ENCODE measurements at places on chromosomes 2 and 18.

DNA sequence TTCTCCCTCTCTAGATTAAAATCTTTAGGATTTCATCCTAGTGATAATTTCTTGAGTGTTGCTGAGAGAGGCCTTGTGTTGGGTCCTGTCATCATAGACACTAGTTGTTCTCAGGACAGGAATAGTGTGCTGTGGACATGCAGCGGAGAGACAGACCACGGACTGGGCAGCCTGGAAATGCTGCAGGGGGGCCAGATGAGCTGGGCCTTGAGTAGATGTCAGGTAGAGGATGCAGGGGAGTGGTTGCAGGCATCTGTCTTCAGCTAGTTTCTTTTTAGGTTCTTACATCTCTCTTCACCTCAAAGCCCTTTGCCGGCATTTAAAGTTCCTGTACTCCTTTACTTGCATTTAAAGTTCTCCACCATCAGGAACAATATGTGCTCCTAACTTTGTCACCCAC, 42.8 kb downstream of the SP110 start:
- DNase-seq = no peak

DNA sequence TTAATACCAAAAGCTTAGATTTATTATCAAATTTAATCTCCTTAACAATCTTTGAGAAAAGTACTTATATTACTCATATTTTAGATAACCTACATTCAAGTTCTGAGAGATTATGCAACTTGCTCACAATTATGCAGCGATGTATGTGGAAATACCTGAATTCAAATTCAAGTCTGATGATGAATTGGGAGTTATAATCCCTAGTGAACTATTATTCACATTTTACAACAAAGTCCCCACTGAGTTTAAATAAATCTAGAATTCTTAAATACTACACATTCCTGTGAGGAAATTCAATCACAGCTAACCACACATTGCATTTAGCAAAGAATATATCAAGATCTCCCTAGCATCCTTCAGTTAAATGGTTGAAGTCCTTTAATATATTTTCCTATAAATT, 278.4 kb downstream of the NOL4 start:
- DNase-seq = no peak

DNA sequence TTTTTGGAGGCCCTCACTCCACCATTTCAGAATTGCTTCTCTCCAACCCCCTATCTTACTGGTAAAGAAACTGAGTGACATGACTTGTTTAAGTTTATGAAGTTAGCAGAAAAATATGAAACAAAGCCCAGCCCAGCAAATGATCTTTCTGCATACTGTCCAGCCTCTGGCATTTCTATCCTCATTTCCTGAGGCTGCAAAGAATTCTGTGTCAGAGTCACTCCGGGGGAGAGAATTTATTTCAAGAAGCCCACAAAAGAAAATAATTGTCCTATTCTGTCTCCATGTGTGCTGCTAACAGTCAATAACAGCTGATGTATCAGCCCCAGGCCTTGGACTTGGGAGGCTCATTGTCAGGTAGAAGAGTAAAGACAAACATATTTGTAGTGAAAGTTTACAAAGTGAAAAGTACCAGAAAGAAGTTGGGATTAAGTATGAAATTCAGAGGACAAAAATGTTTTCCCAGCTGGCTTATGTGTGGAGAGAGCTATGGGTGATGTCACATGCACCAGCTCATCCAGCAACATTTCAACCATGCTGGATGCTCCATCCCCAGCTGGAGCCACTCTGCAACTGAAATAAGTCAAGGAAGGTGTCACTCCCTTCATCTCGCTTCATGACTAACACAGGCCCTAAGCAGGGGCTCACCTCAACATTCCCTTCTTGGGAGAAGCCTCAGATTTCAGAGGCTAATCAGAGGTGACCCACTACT, 42.3 kb downstream of the TRABD2A start:
- DNase-seq = no peak

- DNase-seq = no peak
These were observed 67.8 kb downstream of the QPCT start for GRCh38 chr2:37412231-37412630.

DNA sequence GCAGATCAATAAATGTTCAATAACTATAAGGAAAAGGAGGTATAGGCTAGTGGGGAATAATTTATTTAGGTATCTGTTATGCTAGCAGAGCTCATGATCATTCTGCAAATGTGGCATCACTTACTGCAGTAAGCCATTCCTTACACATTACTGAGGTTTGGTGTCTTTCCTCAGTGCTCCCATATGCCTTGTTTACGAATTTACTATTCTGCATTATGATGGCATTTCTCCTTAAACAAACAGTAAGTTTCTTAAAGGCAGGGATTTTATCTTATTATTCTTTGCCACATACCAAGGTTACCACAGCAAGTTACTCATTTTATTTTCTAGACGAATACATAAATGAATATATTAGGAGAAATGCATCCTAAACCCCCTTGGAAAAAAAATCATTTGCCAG, 88.4 kb downstream of the DSEL start:
- no peak for DNase-seq

DNA sequence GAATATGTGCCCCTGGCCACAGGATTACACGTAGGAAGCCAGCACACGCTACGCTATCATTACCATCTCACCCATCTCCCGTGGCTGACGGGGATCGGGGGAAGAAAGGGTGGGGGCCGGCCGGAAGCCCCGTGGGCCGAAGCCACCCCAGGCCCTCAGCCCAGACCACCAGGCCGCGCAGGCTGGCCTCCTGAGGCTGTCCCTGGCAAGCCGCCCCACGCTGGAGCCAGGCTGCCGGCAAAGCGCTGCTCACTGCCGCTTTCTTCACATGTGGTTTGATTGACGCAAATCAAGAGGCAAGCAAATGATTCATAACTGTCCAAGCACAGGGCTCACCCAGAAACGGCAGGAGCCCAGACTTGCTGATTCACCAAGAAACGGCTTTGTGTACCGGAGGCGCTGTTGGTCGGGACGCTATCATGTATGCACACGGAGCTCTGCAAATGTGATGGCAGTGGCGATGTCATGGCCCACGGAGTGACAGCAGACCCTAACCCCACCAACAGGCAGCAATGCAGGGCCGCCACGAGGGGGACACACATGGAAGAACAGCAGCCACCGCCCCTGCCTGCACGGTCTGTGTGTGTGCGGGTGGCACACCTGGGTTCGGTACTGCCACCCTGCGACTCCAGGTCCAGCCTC, 125.7 kb downstream of the HDAC4 start:
- DNase-seq = peak; percentile 83

DNA sequence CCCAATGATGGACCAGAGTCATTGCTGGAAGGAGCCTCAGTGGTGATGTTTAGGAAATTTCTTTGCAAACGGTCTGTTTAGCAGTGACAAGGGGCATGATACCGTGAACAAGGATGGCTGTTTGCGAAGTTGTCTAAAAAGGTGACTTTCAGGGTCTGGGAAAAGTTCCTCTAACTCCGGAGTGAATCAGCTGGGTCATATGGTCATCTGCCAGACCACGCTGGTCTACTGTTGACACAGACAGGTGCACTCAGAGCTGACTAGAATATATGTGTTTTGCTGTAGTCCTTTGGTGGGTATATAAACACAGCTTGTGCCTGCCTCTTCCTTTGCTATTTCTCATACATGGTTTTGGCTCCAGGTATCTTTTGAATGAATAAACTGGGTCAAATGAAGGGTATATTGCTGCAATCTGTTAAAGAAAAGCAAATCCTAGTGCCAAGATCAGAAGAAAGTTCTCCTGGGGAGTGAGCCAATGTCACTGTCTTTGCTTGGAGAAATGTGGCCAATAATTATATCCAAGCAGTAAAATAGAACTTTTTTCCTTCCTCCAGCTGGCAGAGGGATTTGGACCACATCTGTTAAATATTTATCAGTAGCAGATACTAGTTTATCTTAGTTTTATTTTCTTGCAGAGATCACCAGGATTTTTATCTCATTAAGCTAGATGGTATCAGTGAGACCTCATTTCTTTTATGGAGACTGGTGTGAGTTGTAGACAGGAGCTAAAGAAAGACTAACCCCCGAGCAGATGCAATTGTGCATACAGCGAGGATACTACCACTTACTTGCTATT, 286.0 kb downstream of the TRIB2 start:
- no peak for DNase-seq

DNA sequence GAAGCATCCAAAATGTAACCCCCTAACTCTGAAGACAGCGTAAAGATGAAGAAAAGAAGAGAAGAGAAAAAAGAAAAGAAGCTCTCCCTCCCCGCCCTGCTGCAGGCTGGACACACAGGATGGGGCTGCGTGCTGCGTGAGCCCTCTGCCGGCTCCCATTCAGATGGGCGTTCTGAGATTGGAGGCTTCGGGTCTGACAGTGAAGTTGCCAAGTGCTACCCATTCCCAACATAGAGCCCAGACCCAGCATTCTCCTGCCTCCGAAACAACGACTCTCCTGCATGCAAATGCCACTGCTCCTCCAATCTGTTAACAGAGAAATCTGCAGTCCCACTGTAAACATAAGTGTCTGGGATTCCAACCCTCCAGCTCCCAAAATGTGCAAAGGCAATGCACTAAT, 234.9 kb downstream of the BCL11A start:
- no peak for DNase-seq

DNA sequence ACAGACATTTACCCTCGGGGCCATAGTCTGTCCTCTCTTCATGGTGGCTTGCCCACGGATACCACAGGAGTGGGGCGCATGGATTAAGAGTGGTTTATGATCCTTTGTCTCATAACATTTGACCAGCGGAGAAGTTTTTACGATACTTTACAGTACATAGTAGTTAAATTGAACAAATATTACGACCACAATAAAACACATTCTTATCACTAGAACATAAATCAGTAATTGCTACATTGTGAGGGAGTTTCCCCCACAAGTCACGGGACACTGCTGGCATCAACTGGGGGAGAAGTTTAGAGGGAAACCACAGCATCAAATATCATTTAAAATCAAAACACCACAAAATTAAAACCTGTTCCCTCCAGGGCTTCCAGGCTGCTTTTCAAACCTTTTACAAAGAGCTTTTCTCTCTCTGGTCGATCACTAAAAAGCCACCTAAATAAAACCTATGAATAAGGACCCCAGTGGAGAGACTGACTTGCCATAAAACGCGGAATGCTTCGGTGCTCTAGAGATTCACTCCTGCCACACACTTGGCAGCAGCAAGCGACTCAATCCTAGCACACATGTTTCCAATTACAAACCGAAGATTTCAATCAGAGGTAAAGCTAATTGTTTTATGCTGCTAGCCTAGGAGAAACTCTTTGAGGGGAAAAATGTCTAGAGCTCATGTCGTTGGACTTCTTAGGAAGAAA, 173.7 kb upstream of the HNRNPA3 start:
- no peak for DNase-seq

- DNase-seq = no peak
These were observed 1334.0 kb upstream of the NRXN1 start for GRCh38 chr2:52365946-52366345.

GRCh38 chr2:9971105-9971818, 19.8 kb downstream of the GRHL1 start:
- DNase-seq = no peak

- no peak for DNase-seq
These were observed 102.6 kb downstream of the MYO5B start for GRCh38 chr18:50092245-50092805.

GRCh38 chr2:17574406-17575073, 34.0 kb downstream of the VSNL1 start:
- no peak for DNase-seq

GRCh38 chr2:227013881-227014280, 150.1 kb downstream of the COL4A4 start:
- no peak for DNase-seq

GRCh38 chr2:42224422-42225067, 55.4 kb downstream of the EML4 start:
- no peak for DNase-seq

- DNase-seq = no peak
These were observed 9.0 kb upstream of the BMP10 start for GRCh38 chr2:68880213-68880612.

DNA sequence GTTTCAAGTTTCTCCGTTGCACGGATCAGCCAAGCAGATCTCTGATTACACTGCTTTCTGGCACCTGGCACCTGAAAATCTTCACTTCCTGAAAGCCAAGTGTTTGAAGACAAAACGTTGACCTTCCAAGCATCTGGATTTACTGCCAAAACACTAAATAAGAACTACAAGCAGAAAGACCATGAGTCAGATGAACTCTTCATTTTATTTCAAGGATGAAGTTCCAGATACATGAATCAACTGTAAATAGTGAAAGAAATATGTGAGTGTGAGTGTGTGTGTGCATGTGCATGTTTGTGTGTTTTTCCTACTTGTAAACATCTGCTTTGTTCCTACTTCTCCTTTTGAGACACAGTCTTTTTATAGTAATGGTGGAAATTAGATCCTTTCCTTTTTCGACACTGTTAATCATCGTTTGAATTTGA, 60.0 kb upstream of the DTNA start:
- DNase-seq = no peak

- DNase-seq = no peak
These were observed 6.4 kb downstream of the DPP4 start for GRCh38 chr2:162067596-162067995.

GRCh38 chr2:191369034-191369433, 123.8 kb downstream of the MYO1B start:
- DNase-seq = no peak

- no peak for DNase-seq
These were observed 122.3 kb downstream of the LYPD6B start for GRCh38 chr2:149160701-149161217.

GRCh38 chr2:1446301-1446700, 33.0 kb downstream of the TPO start:
- no peak for DNase-seq

GRCh38 chr2:228318218-228318617, 136.7 kb upstream of the SPHKAP start:
- peak; percentile 8 for DNase-seq

DNA sequence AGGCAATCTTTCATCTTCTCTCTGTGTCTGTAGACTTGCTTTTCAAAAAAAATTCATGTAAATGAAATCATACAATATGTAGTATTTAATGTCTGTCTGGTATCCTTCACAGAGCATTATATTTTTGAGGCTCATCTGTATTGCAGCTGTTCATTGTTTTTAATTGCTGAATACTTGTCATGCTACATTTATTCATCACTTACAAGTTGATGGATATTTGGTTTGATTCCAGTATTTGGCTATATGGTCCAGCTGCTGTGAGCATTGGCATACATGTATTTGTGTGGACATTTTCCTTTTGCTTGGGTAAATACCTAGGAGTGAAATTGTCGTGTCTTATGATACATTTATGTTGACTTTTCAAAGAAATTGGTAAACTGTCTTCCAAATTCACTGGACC, 441.4 kb downstream of the DCDC2C start:
- DNase-seq = no peak

GRCh38 chr2:31414601-31415241, at the start of gene XDH:
TSS of gene XDH (minus strand) at chr2:31414742. CDS start at chr2:31414666, 76 bp downstream.
- DNase-seq = no peak

DNA sequence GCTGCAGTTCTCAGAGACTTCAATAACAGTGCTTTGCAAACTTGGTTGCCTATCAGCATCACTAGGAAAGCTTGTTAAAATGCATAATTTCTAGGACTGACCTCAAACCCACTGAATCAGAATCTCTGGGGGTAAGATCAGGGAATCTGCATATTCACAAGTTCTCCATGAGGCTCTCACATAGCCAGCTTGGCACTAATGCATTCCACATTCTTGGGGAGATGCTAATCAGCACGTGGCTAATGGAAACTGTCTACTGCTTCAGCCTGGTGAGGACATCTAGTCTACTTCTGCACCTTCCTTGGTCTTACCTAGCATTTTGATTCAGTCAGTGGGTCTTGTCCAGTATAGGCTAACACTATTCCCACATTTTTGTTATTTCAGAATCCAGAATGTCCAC, 56.3 kb downstream of the RBKS start:
- DNase-seq = no peak

- DNase-seq = no peak
These were observed 18.7 kb downstream of the MAPRE3 start for GRCh38 chr2:26989156-26989555.

GRCh38 chr2:3079466-3079865, 298.2 kb downstream of the EIPR1 start:
- no peak for DNase-seq

All from H54 (cell line).